ENCODE measurements at places on chromosomes 7 and 10.

- no peak for DNase-seq
Measured at GRCh38 chr10:1928606-1929005, 191.3 kb upstream of the ADARB2 start.

DNA sequence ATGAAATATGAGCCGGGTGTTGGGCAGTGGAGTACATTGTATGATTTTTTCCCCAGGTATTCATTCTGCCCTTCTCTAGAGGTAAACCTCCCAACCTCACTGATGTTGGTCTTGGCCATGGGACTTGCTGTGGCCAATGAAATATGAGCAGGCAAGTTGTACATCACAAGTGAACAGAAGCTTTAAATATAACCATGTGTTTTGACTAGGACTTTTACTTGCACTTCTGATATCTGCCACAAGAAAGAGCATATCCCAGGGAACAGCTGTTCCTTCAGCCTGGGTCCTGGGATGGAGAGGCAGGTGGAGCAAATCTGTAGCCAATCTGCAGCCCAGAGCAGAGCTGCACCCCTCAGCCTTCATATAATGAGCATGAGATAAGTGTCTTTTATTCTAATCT is 109.8 kb upstream of the PALS2 start:
- no peak for DNase-seq

DNA sequence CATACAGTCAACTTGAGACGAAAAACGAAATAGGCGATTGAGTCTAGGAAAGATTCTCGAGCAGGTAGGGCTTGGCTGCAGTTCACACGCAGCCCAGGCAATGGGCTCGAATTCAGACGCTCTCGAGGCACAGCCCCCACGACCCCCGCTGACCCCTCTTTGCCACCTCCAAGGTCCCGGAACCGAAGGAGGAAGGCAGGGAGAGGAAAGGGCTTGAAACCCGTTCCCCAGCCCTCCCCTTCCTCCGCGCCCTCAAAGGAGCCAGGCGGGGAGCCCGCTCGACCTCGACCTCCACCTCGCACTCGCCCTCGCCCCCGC is 441 bp downstream of the CCDC186 start:
- no peak for DNase-seq

- no peak for DNase-seq
Measured at GRCh38 chr10:129971381-129972144, 7.5 kb upstream of the EBF3 start.

DNA sequence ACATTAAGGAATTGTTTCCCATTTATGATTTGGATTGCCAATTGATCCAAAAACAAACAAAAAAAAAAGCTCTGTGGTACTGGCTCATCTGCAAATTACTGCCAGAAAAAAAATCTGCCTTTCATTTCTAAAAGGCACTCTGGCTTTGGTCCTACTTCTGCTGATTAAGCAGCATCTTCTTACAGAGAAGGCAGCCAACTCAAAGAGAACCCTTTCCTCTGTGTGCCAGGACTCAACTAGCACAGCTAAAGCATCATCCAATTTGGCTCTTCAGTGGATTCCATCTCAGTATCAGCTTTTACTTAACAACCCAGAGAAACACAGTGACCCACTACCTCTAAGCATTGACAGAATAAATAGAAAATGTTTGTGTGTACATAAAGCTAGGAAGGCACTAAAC is 80.6 kb downstream of the GSAP start:
- no peak for DNase-seq

GRCh38 chr10:87952612-87953011 is 89.2 kb downstream of the PTEN start:
- DNase-seq = no peak

- DNase-seq = no peak
Measured at GRCh38 chr10:6068422-6068821, 6.3 kb upstream of the IL2RA start.

DNA sequence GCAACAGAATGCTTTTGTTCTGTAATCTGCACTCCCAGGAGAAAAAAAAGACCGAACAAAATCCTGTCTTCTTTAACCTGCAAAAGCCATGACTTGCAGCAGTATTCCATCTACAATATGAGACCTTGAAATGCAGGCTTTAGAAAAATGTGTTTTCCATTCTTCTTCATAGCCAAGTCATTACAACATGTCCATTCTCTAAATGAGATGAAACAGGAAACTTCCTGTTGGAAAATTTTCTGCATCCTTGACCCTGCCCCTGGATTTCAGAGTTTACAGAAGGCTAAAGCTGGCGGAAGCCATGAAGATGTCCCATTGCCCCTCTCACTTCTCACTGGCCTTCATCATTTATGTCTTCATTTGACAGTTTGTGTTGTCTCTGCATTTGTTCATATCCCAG is 546.4 kb downstream of the TNS3 start:
- DNase-seq = no peak

DNA sequence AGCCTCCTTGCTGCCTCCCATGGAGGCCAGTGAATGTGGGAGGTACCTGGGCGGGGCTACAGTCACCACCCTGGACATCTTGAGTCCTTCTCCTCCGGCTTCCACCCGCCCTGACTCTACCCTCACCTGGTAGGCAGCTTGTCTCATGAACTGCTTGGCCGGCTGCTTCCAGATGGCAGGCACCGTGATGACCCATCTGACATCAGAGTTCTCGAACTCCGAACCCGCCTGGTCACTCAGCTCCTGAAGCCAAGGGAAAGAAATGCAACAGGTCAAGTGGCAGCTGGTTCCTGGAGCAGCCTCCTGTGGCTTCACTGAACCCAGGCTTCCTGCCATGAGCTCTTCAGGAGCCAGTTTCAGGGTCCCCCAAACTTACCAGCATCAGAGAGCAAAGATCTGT is 50.1 kb downstream of the HSPA12A start:
- DNase-seq = no peak

DNA sequence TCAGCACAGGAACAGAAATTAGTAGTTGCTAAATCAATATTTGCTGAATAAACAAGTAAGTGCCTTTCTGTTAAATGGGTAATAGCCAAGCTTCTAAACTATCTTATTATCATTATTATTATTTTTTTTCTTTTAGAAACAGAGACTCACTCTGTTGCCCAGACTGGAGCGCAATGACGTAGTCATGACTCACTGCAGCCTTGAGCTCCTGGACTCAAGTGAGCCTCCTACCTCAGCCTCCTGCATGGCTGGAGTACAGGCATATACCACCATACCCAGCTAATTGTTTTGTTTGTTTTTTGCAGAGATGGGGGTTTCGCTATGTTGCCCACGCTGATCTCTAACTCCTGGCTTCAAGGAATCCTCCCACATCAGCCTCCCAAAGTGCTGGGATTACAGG is 12.3 kb upstream of the ELN start:
- DNase-seq = no peak
